ENCODE measurements at places on chromosomes 2 and 18.

GRCh38 chr2:182207049-182207746, 219.6 kb downstream of the PDE1A start:
- DNase-seq = no peak

- DNase-seq = no peak
Observed at GRCh38 chr2:59604123-59604522, 949.3 kb downstream of the BCL11A start.

DNA sequence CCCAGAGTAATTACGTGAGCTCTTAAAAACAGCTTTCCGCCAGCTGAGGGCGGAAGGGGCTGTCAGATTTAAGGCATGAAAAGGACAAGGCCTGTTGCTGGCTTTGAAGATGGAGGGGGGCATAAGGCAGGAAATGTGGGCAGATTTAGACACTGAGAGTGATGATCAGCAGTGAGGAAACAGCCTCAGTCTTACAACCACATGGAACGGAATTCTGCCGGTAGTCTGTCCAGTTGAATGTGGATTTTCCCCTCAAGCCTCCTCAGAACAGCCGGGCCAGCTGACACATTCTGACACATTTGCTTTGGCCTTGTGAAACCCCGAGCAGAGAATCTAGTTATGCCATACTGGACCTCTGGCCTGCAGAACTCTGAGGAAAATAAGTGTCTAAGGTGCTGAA, 16.6 kb downstream of the POLE4 start:
- DNase-seq = no peak

DNA sequence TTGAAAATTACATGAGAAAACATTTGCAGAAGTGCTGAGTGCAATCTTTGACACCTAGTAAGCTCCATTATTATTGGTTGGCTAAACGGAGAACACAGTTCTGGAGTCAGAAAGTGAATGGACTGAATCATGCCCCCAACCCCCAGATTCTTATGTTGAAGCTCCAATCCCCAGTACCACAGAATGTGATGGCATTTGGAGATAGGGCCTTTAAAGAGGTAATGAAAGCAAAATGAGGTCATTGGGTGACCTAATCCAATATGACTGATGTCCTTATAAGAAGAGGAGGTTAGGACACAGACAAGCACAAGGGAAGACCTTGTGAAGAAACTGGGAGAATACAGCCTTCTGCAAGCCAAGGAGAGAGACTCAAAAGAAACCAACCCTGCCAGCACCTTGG, 200.9 kb upstream of the EPAS1 start:
- no peak for DNase-seq

GRCh38 chr18:36467614-36468013, 170.1 kb downstream of the FHOD3 start:
- DNase-seq = no peak

GRCh38 chr2:30631051-30631671, 176.1 kb downstream of the CAPN13 start:
- no peak for DNase-seq

DNA sequence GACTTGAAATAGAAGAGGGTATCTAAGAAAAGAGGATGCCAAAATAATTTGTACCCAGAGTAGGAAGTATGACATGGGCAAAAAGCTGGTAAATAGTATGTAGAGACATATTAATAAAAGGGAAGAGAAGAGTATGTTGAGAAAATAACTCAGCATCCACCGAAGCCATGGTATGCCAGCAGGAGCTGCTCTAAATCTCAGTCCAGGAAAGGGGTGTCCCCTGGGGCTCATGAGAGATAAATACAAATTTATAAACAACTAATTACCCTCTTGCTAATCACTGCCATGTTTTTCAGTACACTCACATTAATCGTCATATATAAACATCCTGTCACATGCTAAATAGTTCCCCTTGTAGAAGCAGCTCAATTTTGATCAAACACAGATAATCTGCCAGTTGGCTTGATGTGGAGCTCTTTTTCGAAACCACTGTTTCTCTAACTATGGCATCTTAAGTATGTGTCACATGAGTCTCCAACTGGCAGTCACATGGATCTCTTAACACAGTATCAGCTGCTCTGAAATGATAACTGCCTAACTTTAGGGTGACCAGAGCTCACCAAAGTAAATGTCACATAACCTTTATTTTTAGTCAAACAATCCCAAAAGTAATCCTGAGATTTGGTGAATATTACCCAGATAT, 31.9 kb downstream of the EXOC6B start:
- DNase-seq = no peak

DNA sequence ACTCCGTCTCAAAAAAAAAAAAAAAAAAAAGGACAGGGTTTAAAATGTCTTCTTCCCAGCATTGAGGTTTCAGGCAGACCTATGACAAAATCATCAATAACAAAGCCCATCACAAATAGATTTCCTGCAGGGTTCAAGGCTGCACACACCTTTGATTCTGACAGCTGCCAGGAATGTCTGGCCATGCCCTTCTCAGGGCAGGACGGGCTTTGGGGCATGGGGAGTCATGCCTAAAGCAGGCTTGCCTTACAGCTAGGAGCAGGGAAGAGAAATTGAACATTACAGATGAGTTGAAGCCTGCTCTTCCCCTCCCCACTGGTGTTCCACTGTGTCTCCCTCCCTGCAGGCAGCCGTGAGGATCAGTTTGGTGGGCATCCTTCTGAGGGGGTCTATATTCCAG, 3.7 kb downstream of the PRELID3A start:
- no peak for DNase-seq

GRCh38 chr2:72361042-72361441, 213.4 kb upstream of the CYP26B1 start:
- no peak for DNase-seq

GRCh38 chr18:35624146-35624545, 42.6 kb downstream of the GALNT1 start:
- DNase-seq = no peak

GRCh38 chr18:49681387-49681786, 119.5 kb downstream of the LIPG start:
- no peak for DNase-seq

DNA sequence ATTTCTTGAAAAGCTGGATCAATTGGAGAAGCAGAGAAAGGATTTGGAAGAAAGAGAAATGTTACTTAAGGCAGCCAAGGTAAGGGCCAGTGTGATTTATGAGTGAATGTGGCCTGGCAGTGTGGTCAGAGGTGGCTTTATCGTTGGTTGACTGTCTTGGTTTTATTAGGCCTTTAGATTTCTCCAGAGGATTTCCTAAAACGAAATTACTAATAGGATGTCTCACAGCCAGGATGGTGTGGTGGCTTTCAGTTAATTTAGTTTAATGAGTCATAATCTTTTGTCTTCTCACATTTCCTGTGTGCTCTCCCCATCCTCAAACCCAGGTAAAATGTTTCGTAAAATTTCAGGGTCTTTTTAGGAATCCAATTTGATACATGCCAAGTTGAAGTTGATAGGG, 100.8 kb downstream of the TAF4B start:
- DNase-seq = no peak

DNA sequence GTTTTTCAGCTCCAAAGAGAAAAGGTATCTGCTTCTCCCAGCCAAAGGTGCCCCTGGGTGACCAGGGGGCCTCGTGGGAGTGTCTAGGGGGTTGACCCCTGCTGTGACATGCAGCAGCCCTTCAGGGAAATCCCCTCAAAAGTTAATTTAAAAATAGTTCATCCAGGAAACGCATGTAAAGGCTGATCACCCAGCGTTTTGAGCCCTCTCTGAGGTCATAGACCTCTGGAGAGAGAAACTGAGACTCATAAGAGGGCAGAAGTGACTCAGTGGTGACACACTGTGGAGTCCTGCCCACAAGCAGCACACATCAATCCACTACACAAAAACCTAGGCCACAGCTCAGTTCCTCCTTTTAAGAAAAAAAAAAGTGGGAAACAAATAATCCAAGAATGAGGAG, 11.9 kb downstream of the GAL3ST2 start:
- no peak for DNase-seq

- no peak for DNase-seq
Observed at GRCh38 chr2:172819943-172820342, 84.3 kb downstream of the RAPGEF4 start.

DNA sequence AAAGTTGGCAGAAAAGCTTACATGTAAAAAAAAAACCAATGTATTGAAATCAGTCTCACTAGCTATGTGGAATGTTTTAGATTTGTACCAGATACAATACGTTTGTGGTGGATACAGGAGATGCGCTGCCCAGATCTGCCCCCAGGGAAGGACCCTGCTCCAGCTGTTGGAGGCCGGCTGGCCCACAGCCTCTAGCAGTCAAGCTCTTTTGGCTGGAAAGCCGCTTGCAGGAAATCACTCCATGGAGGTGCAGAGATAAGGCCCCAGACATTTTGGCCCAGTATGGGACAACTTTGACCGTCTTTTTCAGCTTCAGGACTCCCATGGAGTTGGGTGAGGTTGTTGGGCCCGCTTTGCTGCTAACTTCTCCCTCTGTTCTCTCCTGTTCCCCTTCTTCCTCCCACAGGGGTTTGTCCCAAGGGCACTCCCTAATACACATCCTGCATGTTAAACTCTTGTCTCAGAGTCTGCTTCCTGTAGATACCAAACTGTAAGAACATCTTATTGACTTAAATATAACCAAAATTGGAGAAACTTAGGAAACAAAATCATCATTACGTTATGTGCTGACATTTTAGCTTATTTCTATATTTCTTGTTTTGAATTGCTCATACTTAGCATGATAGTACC, 1.7 kb upstream of the QPCT start:
- DNase-seq = no peak

GRCh38 chr2:170307052-170307451, 129.1 kb downstream of the MYO3B start:
- no peak for DNase-seq

DNA sequence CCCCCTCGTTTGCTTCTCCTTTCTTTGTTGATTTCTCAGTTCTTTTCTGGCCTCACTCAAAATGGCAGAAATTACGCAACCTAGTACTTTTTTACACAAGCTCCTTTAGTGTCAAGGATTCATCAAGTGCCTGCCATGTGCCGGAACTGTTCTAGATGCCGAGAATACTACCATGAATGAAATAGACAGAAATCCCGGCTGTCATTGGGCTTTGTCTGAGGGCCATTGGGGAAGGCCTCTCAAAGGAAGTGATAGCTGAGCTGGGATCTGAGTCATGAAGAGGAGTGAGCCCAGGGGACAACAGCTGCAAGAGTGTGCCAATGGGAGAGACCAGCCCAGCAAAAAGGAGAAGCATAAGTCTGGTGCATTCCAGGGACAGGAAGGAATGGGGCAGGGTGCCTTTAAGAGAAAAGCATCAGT, 34.3 kb upstream of the PPP1CB start:
- DNase-seq = peak; percentile 74

- DNase-seq = no peak
Observed at GRCh38 chr2:28142386-28142785, 250.3 kb upstream of the FOSL2 start.

GRCh38 chr2:239878686-239879085, 146.5 kb downstream of the NDUFA10 start:
- no peak for DNase-seq

DNA sequence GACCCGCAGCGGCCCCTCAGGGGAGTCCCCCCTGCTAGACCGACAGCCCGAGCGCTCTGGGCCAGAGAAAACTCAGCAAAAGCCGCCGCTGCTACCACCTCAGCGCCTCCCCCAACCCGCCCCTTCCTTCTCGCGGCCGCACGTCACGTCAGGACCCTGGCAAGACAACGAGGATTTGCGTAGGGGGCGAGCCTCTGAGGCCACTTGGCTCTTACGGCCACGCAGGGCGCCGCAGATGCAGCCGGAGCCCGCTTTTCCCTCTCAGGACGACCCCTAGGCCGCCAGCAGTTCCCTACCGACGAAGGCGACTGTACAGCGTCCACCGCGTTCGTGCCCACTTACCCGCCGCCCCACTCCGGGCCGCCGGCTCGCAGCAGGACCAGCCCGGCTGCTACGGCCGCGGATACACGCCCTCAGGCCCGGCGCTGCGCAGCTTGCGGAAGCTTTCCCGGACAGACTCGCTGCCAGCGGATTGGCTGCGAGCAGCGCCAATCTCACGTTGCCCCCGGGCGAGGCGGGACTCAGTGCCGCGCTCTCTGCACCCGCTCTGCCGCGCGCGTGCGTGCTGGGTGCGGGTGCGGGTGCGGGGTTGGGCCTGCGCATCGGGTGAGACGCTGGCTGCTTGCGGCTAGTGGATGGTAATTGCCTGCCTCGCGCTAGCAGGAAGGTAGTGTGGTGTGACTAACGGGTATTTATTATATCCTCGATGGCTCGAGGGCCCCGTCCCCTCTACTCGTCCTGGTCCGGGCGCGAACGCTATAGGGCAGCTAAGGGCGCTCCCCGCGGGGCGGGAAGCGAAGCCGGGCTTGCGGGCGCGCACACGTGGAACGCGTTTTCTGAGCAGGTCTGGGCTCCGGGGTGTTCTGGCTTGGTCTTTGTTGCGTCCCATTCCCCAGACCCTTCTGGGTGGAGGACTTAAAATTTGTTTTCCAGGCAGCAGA, at the start of the genes ORMDL1 and PMS1:
TSS of gene ORMDL1 (minus strand) at position 413 of the 941 bp plus-strand sequence. CDS start 1,744 bp downstream, outside the sequence.
TSS of gene PMS1 (plus strand) at position 524 of the 941 bp plus-strand sequence. CDS start 7,360 bp downstream, outside the sequence.
- DNase-seq = peak; percentile 98

DNA sequence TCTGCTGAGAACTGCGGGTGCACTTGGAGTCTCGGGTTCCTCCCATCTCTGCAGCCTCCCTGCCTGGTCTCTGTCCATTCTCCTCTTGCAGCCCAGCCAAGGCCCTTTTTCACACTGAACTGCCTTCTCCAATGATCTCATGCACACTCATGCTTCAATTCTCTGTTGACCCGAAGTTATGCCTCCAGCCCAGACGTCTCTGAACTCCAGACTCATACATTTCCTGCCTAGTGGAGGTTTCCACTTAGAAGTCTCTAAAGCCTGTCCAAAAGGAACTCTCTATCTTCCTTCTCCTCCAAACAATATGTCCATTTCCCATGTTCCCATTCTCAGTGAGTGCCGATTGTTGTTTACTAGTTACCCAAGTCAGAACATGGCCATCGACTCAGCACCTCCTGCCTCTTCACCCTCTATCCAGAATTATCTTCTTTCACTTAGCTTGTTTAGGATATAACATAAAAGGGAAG, 155.2 kb downstream of the IRS1 start:
- no peak for DNase-seq

GRCh38 chr2:30801821-30802455, 5.3 kb downstream of the CAPN13 start:
- no peak for DNase-seq

- no peak for DNase-seq
Observed at GRCh38 chr2:189592353-189592984, 11.9 kb upstream of the SLC40A1 start.

GRCh38 chr2:61909116-61909515, 3.6 kb downstream of the COMMD1 start:
- DNase-seq = no peak

DNA sequence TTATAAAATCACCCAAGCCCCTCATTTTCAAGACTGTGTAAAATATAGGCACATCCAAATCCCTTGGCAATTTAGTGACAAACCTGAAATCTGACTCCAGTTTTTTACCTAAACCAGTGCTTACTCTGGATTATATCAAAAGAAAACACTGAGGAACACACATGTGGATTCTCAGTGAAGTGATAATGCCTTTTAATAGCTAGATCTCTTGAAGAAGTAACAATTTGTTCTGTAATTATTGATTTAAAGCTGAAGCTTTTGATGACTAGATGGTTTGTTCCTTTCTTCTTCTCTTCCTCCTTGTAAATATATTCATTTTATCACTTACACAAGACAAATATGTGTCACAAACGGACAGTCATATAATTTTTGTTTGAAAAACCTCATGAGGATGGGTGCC, 894.6 kb downstream of the DCC start:
- DNase-seq = no peak
